Thyroid gland (tissue), 4 donors: ENCODE measurements at places on chromosomes 11 and 22.
A peak's percentile ranks its signal among the peaks of the same experiment; 100 is the strongest.

GRCh38 chr11:43994196-43994595 lies 51.8 kb downstream of the C11orf96 start:
- no peak for DNase-seq

GRCh38 chr22:43053176-43053575 lies 36.0 kb downstream of the TTLL1 start:
- DNase-seq = no peak

- DNase-seq = no peak
These were observed 36.9 kb downstream of the GGTLC2 start for GRCh38 chr22:22681221-22681739.

DNA sequence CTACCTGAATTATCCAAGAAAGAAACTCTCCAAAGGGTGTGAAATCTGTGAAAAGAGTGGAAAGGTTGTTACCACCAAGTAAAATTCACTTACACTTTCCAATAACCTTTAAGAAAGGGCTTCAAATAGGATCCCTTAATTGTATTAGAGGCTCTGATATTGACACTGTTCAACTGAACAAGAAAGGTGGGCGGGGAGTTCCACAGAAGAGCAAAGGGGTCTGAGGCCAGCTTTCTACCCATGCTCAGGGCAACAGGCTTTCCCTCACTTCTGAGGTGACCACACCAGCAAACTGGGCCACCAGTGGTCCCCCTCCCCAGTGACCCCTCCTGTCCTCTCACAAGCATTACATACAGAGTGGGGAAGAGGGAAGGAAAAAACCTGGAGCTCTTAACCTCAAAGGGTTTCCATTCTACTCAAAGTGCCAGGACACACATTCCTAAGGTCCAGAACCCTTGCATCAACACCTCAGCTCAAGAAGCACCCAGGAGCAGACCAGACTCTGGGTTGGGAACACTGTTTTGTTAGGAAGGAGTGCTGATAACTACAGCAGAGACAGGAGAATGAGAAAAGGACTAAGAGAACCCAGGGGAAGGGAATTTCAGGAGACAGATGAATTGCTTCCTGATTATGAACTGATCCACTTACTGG lies 71.6 kb upstream of the AKIP1 start:
- peak; percentile 27 for DNase-seq

DNA sequence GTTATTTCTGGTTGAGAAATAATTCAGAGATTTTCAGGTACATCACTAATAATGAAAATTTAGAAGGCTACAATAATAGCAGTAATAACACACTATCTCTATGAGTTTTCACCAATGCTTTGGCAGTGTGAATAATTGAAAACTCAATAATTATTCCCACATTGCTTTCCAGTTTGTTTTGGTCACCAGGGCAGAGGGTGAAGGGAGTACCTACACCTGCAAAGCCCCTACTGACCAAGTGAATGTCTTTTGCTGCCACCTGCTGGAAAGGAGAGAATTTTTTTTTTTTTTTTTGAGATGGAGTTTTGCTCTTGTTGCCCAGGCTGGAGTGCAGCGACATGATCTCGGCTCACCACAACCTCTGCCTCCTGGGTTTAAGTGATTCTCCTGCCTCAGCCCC lies 3.2 kb downstream of the NELL1 start:
- DNase-seq = no peak

- no peak for DNase-seq
These were observed 34.8 kb upstream of the PSMA1 start for GRCh38 chr11:14554959-14555358.

GRCh38 chr11:46485856-46486443 lies 94.4 kb upstream of the CHRM4 start:
- DNase-seq = no peak

DNA sequence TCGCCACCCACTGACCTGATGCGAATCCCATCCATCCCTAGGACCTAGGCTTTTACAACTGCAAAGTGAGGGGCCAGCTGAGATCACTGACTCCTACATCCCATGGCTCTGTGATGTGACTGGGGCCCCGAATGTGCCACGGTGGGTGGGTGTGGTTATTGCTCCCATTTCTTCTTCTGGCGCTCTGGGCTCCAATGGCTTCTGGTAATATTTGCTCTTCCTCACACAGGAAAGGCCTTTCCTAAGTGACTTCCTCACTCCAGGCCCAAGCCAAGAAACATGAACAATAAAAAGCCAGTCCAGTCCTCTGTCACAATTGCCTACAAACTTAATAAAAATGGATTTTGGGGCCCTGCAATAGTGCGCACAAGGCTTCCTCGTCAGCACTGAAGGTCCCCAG lies 78.1 kb downstream of the GALNT18 start:
- DNase-seq = no peak

DNA sequence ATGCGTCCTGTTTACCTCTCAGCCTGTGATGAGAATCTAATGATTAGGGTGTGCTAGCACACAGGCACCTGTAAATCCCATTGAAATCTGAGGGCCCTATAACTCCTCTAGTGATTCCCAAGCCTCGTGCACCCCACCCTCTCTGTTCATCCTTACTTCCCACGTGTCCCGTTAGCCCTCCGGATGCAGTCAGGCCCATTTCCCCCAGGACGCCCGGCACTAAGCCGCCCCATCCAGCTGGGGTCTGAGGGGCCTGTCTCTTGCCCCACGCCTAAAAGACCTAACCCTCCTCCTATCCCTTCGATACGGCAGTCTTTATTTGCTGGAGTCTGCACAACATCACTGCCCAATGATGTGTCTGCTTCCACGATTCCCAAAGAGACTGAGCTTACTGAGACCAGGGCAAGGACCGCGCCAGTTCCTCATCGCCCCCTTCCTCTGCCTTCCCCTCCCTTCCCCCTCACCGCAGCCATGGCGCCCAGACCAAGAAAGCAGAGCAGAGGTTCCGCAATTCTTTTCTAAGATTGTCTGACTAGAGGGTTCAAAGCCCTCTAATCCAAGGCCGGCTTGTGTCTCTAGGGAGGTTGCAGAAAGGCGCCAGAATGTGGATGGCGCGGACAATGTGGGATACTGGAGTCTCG lies 1.1 kb upstream of the FADS2 start:
- DNase-seq = no peak

- DNase-seq = peak; percentile 3
These were observed 1.9 kb downstream of the PIWIL3 start for GRCh38 chr22:24772493-24773220.

- DNase-seq = no peak
These were observed 1.5 kb downstream of the FEZ1 start for GRCh38 chr11:125494561-125494960.

DNA sequence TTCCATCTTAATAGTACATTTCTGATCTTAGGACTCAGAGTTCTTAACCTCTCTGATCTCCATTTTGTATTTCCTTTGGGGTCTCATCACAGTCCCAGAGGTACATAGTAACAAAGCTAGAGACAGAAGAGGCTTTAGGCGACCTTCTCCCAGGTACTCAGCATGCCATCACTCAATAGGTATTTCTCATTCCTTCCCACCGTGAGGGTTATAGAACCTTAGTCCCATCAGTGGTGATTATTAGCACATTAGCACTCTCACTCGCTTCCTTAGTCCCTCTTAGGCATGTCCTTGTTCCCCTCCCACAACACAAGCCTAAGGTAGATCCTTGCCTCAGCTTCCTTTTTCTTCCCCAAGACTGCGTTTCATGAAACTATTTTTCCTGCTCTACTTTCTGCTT lies 14.7 kb downstream of the SWAP70 start:
- DNase-seq = no peak

GRCh38 chr11:66278363-66279091 lies 552 bp downstream of the CNIH2 start:
- DNase-seq = no peak

GRCh38 chr11:25702417-25702816 lies 629.5 kb upstream of the ANO3 start:
- no peak for DNase-seq

DNA sequence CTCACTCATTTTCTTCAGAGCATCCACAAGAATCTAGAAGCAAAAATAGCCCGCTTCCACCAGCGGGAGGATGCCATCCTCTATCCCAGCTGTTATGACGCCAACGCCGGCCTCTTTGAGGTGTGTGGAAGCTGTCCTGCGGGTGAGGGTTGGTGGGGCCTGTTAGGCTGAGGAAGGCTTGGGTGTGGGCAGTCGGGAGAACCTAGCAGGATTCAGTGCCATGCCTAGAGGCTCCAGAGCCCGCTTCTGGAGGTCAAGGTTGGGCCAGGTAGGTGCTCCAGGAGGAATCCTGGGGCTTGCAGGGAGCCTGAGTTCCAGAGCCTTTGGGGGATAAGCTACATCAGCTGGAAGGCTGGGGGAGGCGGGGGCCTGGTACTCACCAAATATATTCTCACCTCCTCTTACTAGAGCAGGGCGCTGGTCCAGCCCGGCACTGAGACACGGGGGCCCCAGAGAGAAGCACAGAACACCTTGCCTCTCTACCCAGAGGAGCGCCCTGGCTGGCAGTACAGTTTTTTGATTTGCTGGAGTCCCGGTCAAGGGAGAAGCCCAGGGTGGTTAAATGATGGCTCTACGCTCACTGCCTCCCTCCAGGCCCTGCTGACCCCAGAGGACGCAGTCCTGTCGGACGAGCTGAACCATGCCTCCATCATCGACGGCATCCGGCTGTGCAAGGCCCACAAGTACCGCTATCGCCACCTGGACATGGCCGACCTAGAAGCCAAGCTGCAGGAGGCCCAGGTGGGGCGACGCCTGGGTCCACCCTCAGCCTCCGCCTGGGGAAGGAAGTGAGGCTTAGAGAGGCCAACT lies 5.3 kb downstream of the GCAT start:
- DNase-seq = no peak

GRCh38 chr11:81870066-81870412 lies 863.6 kb downstream of the FAM181B start:
- DNase-seq = no peak

DNA sequence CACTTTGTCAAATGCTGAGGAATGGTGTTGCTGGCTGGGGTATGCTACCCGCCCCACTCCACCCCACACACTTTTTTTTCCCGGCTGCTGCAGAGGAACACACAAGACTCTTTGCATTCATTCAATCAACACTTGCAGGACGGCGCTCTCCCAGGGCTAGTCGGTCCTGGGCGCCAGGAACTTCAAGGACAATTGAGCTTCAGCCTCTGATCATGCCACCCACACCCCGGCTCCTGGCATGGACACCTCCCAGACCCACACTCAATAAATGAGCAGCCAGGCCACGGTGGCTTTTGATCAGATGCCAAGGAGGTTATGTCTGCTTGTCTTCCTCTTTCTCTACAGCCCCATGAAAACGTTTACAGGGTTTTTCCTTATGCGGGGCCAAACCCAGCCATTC lies 19.8 kb downstream of the TPST2 start:
- peak; percentile 71 for DNase-seq

DNA sequence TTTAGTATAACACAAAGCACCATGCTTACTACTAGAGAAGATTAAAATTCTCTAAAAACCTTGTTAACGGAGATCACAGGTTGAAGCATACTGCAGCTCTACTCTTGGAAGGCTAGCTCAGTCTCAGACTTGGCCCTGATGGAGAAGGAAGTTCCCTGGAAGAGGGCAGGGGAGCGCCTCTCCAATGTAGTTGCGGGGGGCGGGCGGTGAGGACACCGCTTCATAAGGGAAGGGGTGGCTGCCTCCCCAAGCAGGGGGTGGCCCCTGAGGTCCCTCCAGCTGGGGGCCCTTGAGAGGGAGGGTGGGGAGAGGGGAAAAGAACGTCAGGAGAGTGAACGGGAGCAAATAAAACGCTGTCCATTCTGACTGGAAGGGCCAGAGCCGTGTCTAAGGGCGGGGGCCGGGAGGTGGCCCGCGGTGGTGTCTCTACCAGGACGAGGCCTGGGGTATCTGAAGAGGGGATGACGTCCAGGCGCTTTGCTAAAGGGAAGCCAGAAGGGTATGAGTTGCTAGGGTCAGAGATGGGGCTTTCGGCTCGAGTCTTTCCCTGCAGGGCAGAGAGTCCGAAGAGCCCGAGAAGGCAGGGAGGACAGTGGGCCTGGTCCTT lies 553 bp upstream of the USP47 start:
- peak; percentile 46 for DNase-seq

GRCh38 chr11:73753938-73754337 lies 6.9 kb downstream of the RAB6A start:
- no peak for DNase-seq

DNA sequence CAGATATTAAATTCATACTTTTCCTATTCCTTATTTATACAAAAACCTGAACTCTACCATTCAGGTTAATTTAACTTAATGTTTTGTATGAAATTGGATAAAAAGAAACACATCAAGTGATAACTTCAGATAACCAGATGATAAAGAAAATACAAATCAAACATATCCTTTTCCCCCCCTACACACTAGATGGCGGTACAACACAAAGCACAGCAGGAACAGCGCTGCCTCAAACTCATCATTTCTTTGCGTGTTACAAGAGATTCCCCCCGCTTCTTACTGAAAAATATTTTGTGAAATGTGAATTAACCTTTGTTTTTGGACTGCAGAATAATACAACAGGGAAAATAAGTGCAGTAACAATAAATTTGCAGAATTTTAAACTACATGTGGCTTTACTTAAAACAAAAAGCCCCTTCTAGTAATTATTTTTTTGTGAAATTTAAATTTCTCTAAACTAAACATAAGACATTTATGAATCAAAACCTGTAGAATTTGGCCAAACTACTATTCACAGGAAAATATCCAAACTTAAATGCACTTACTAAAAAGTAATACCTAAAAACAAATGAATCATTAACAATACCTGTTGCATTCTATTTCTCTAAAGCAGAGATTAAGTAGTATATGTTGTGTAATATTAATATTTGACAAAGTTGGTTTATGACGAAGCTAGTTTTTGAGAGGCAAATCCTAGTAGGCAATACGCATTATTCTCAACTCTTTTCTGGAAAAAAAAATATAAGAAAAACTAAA lies 74.4 kb downstream of the ARHGAP32 start:
- DNase-seq = peak; percentile 17

- no peak for DNase-seq
These were observed 74.1 kb downstream of the CYB5R2 start for GRCh38 chr11:7599209-7599608.

GRCh38 chr11:27700351-27701301 lies at the start of gene BDNF:
Gene BDNF (minus strand): TSS chr11:27700455. CDS start chr11:27658564, 41,891 bp downstream.
- DNase-seq = peak; percentile 32

DNA sequence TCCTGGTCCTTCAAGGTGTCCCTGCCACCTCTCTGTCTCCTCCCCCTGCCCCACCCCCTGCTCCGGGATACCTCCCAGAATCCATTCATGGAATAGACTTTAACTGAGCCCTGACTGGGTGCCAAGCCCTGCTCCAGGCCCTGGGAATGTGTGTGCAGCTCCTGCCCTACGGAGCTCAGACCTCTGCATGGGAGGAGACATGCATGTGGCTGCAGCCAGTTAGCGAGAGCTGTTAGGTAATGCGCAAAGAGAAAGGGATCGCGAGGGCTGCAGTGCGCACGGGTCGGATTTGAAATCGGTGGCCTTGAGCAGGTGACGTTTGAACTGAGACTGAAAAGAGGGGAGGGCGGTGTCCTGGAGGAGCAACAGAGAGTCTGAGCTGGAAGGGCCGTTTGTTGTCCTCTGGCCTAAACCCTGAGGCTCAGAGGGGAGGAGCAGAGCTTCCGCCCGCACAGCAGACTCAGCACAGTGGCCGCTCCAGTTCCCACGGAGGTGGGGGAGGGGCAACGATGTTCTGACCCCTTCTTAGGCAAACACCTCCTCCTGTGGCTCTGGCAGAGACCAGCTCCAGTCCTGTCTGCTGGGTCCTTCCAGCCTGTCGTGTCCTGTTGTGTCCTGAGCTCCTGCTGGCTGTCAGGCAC lies 19.8 kb upstream of the LRRC10B start:
- peak; percentile 90 for DNase-seq
